Activated T-cell treated with anti-CD3 and anti-CD28 coated beads, Interleukin-2, amount 50 U/mL, for 72 hours (primary cell): ENCODE measurements at places on chromosomes 11 and 22. TPM values are rescaled to one million over a fixed set of nuclear protein-coding genes. Genes with fewer than 3 reads are reported as not detected.

The PATE2 gene
- 0.14 TPM for total RNA-seq

The KIAA1671 gene
- total RNA-seq, result 10.8 TPM

The RIN1 gene
- total RNA-seq, result 2.8 TPM

The ROBO4 gene
- not detected for total RNA-seq

The FAT3 gene
- total RNA-seq, result not detected

The RAG2 gene
- not detected for total RNA-seq

The SCO2 gene
- 8.5 TPM for total RNA-seq

The GGT1 gene
- total RNA-seq, result 47.6 TPM

The CABP2 gene
- total RNA-seq, result not detected

The CRYBA4 gene
- total RNA-seq, result 0.63 TPM

The CRYAB gene
- total RNA-seq, result not detected

The SYT9 gene
- not detected for total RNA-seq

The CHRM4 gene
- total RNA-seq, result 0.26 TPM

The MRGPRX4 gene
- total RNA-seq, result not detected

The GRAMD1B gene
- total RNA-seq, result 64.0 TPM

The TMEM45B gene
- total RNA-seq, result 2.5 TPM

The ANO9 gene
- 34.3 TPM for total RNA-seq

The CCS gene
- total RNA-seq, result 35.1 TPM

The MTMR3 gene
- 37.8 TPM for total RNA-seq

The MPPED2 gene
- total RNA-seq, result 0.46 TPM

The ASCL2 gene
- 1.7 TPM for total RNA-seq

The AMPD3 gene
- total RNA-seq, result 28.8 TPM

The DEFB131B gene
- total RNA-seq, result not detected

The MFRP gene
- total RNA-seq, result not detected

The CCDC81 gene
- 0.44 TPM for total RNA-seq

The PISD gene
- 38.0 TPM for total RNA-seq

The CCDC117 gene
- 24.0 TPM for total RNA-seq

The TEX54 gene
- total RNA-seq, result 1.5 TPM

The POU2AF1 gene
- 2.5 TPM for total RNA-seq

The TUBA8 gene
- 0.94 TPM for total RNA-seq

The TMEM191B gene
- total RNA-seq, result 0.67 TPM

The MS4A3 gene
- total RNA-seq, result not detected

The MTNR1B gene
- not detected for total RNA-seq

The OR4D5 gene
- total RNA-seq, result not detected

The GDPD4 gene
- not detected for total RNA-seq

The RFPL3 gene
- total RNA-seq, result not detected

The MYO7A gene
- 0.29 TPM for total RNA-seq

The SLC22A12 gene
- not detected for total RNA-seq

The SPDYC gene
- total RNA-seq, result not detected

The HBG1 gene
- not detected for total RNA-seq

The RASGRP2 gene
- total RNA-seq, result 18.8 TPM

The RAPSN gene
- 1.3 TPM for total RNA-seq

The MS4A7 gene
- not detected for total RNA-seq

The PTGDR2 gene
- total RNA-seq, result 0.17 TPM

The ACR gene
- total RNA-seq, result not detected

The OPCML gene
- total RNA-seq, result not detected

The SYNGR1 gene
- 4.4 TPM for total RNA-seq

The PNPLA3 gene
- 0.60 TPM for total RNA-seq

The PIWIL4 gene
- total RNA-seq, result 1.1 TPM

The APOL4 gene
- total RNA-seq, result 0.99 TPM

The BBOX1 gene
- not detected for total RNA-seq
